Thoracic aorta (tissue), 2 donors: ENCODE measurements at places on chromosomes 5 and 9.
A peak's percentile ranks its signal among the peaks of the same experiment; 100 is the strongest.

DNA sequence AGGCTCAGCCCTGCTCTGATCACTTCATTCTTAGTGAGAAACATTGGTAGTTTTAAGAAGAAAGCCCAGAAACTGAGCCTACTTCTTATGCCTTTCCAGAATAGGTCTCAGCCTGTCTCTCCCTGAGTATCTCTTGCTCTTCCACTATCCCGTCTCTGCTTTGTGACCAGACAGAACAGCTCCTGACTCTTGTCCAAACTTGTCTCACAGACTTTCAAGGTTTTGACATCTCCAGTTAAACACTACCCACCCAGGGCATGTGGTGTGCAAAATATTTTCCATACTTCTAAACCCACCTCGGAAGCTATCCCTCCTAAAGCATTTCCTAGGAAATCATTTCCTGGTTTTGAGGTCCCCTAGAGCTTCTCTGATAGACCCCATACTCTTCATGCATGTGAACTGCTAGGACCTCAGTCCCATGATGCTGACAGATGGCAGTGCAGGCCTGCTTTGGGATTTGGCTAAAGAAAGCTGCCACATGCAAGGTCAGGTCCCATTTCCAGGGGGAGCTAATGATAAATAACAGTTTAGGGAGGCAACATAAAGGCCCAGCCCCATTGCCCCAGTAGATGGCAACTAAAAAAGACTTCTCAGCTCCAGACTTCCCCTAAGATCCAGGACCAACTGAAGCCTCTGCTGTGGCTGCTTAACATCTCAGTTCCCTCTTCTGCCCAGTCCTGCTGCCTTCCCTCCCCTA, 211.5 kb downstream of the MED10 start:
- no peak for DNase-seq

DNA sequence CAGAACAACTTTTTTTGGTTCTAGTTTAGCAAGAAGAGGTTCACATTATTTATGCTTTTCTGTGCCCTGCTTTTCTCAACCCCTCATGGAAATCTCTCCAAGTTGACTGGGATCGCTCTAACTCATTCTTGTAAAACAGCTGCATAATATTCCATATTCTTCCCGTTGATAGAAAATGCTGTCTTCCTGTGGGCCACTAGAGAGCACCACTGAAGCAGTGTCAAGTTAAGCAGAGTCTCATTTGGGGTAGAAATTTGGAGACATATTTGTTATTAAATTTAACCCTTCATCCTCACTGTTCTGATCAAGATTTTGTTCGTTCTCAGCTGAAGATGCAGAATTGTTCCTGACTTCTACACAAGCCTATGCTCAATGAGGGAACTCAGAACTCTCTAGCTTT, 140.1 kb downstream of the CEMIP2 start:
- no peak for DNase-seq

GRCh38 chr5:69231851-69232250, 2.8 kb upstream of the CDK7 start:
- no peak for DNase-seq

DNA sequence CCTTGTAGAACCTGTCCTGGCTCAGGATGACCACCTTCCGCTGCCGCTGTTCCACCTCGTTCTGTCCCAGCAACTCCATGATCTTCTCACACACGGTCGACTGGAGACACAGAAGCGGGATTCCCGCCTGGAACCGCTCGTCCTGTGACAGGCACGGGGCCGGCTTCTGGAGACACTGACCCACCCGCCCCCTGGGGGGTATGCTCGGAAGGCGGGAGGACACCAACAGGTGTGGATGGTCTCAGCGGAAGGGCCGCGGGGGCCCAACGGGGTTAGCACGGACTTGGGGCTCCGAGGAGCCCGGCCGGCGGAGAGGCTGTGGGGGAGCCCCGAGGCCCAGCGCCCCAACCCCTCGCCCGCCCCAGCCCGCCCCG, 530 bp downstream of the UCK1 start:
- no peak for DNase-seq

DNA sequence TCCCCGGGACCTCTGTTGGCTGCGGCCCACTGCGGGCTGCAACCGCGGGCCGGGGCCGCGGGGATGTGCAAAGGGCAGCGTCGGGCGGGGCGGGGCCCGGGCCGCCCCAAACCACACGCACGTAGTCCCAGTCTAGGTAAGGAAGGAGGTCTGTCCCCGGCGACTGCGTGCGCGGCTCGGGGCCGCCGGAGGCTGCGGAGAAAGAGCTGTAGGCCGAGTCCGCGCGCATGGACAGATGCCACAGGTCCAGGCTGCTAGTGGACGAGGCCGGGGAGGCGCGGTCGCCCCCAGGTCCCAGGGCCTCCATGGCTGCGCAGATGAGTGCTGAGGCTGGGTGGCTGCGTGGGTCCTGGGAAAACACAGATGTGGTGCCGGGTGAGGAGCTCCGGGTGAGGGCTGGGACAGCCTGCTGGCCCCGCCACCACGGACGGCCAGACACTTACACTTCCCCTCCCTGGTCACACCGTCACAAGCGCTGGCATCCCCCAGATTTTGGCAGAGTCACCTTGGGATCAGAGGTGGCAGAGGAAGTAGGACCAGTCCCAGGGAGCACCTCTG, 4.5 kb downstream of the SHROOM1 start:
- DNase-seq = no peak

DNA sequence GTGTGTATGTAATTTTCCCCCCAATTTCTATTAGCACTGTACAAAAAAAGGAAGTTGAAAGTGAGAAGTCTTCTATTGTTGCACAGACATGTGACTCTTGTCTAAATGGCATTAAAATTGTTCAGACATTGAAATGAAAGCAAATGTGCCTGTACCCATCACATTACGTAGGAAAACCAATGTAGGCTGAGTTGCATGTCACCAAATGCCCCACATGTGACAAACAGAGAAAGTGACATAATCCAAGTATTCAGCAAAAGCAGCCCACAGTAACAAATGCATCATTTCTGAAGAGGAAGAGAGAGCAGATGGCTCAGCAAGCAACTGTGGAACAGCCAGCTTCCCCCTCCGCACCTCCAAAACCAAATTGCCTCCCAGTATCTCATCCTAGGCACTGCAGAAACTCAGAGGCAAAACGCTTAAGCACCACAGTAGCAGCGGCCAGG, 161.5 kb upstream of the NR4A3 start:
- no peak for DNase-seq

DNA sequence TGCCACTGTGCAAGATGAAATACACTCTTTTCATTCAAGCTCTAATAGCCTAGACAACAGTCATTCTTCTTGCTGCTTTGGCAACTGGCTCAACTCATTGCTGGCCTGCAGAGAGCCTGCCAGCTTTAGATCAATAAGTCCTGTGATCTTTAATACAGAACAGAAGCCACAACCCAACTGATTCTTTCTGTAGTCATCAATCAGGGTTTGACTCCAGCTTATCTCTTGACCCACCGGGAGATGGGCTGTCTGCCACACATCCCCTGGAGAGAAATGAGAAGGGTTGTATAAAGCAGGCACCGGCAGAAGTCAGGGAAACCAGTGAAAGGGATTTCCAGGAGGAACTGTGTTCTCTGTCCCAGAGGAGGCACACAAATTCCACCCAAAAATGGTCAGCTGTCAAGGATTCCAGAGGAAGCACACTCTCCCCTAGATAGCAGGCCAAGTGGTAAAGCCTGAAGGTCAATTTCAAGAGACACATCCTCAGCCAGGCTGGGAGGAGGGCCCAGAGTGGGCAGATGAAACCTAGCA, 24.5 kb downstream of the LHFPL2 start:
- DNase-seq = no peak

DNA sequence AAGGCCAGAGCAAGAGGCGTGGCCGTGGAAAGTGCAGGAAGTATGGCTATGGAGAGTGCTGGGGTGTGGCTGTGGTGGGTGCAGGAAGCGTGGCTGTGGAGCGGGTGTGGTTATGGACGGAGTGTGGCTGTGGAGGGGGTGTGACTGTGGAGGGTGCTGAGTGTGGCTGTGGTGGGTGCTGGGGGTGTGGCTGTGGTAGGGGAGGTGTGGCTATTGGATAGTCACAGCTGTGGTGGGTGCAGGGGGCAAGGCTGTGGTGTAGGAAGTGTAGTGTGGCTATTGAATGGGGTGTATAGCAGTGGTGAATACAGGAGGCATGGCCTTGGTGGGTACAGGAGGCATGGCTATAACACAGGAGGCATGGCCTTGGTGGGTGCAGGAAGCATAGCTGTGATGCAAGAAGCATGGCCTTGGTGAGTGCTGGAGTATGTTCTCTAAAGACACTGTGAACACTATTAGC, 40.8 kb upstream of the SPATA31C2 start:
- no peak for DNase-seq

- DNase-seq = peak; percentile 76
Measured at GRCh38 chr9:121557581-121558447, 58.2 kb upstream of the GGTA1 start.

GRCh38 chr5:119582987-119583386, 46.4 kb upstream of the FAM170A start:
- DNase-seq = no peak

DNA sequence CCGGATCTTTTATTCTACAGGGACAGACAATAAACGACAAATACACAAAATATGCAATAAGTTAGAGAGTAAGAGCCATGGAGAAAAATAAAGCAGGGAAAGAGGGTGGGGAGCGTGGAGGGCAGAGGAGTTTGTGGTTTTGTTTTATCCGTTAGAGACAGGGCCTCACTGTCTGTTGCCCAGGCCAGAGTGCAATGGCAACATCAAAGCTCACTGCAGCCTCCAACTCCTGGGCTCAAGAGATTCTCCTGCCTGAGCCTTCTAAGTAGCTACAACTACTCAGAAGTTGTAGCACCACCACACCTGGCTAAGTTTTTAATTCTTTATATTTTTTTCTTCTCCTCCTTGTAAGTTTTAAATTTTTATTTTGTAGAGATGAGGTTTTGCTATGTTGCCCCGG, 54.5 kb upstream of the CTNNA1 start:
- DNase-seq = no peak

- no peak for DNase-seq
Measured at GRCh38 chr5:22470408-22470807, 382.7 kb downstream of the CDH12 start.

DNA sequence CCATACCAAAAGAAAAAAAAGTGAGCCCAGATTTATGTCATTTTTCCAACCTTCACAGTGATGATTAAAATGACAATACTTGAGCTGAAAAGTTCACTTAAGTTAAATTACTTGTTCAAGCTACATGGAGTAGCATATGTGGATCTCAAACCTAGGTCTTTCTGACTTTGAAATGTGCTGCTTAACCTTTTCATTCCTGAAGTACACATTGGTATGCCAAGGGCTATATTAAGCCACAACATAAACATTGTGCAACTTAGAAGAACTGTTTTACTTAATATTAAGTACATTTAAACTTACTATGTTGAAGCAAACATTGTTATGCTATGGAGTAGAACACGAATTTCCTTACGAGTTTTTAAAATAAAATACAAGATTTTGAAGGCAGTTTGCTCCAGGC, 105.0 kb downstream of the GIN1 start:
- DNase-seq = no peak

GRCh38 chr5:91359962-91360609, 23.0 kb downstream of the ARRDC3 start:
- DNase-seq = no peak

GRCh38 chr5:107063511-107063910, 607.2 kb downstream of the EFNA5 start:
- no peak for DNase-seq

GRCh38 chr9:107737987-107738743, 248.6 kb upstream of the KLF4 start:
- DNase-seq = no peak

DNA sequence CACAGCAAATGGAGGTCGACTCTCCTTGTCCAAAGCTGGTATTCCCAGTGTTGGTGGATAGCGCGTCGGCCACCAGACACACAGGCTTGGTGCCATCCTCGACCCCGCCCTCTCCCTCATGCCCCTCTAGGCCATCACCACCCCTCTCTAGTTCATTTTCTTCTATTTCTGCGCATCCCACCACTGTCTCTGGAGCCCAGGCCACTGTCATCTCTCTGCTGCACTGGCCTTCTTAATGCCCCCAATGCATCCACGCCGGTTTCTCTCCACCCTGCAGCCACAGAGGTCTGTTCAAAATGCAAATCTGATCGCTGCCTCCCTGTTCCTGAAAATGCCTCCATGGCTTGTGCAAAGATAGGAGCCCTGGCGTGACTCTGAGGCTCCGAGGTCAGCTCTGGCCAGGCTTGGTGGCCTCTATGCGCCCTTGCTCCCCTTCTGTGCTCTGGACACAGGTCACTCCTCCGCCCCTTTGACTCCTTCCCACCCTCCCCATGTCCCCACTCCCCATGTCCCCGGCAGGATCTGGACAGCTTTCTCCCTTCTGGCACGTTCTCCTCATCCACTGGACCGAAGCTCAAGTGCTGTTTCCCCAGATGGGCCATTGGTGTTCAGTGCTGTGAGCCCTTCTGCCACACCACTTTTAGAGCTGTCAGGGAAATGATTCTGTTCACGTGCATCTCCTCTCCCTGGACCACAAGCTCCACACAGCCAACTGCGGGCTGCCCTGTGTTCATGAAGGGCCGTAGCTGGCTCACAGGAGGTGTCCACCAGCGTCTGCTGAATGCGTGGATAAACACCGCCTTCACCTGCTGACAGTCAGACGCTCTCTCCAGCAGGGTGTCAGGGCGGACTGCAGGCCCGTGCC, 59.5 kb upstream of the RNF130 start:
- no peak for DNase-seq

GRCh38 chr9:91765296-91765695, 184.7 kb downstream of the ROR2 start:
- DNase-seq = no peak

DNA sequence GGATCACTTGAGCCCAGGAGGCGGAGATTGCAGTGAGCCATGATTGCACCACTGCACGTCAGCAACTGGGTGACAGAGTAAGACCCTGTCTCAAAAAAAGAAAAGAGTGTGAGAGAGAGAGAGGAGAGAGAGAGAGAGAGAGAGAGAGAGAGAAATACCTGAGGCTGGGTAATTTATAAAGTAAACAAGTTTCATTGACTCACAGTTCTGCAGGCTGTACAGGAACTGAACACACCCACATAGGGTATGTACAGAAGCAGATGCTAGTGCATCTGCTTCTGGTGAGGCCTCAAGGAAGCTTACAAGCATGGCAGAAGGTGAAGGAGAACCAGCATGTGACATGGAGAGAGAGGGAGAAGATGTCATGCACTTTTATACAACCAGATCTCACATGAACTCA, 46.4 kb upstream of the CHD1 start:
- no peak for DNase-seq

GRCh38 chr5:855771-856530, 5.2 kb upstream of the ZDHHC11 start:
- no peak for DNase-seq

DNA sequence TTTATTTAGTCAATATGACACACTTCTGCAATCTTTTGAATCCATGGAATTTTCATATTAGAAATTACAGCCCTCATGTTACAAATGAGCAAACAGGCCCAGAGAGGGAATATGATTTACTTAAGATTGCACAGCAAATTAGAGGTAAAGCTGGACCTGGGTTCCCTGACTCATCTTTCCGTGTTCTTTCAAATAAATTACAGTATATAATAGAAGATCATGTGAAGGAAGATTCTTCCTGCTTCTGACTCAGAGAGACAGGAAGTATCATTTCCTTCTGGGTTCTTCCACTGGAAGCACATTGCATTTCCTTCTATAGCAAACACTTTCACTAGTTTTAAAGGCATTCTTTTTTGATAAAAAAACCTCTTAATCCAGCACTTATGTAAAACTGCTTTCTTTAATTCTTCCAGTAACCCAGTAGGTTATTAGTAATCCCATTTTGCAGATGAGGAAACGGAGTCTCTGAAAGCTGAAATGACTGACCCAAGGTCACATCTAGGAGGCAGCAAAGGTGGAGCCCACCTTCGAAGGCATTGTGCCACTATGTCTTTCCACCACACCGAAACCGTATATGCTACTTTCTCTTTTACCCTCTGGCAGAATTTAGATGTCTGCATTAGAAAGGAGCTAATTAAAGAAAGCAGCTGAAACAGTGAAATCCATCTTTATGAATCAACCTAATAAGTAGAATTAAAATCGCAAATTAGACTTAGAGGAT, 566.7 kb upstream of the KLF4 start:
- no peak for DNase-seq
